ENCODE measurements at places on chromosomes 16 and 17.

GRCh38 chr16:48681520-48681919 lies 71.5 kb upstream of the N4BP1 start:
- no peak for DNase-seq

DNA sequence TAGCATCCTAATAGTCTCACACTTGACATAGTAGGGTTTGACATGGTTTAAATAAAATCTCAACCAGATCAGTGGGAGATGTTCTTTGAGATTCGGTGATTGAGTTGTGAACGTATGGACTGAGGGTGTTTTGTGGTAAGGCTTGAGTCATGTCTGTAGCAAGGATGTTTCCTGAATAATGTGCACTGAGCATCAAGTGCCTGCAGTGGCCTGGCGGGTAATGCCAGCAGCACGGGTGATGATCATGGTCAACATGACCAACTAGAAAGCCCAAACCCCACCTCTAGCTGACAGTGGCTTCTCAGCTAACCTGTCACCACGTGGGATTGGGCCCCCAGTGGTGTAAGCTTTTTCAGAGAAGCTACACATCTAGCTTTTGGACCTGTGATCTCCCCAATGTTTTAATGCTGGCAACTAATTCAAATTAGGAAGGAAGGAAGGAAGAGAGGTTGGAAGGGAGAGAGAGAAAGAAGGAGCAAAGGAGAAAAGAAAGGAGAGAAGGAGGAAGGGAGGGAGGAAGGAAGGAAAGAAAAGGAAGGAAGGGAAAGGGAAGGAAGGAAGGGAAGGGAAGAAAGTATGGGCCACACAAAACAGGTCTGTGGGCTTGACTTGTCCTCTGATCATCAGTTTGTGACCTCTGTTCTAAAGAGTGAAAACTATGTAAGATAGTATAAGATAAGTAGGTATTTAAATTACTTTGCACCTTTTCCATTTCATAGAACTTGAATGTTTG lies 55.4 kb downstream of the WWOX start:
- DNase-seq, result no peak

GRCh38 chr16:84054916-84055315 lies 12.3 kb upstream of the SLC38A8 start:
- DNase-seq, result no peak

- no peak for DNase-seq
Observed at GRCh38 chr16:55955845-55956244, 80.7 kb upstream of the CES5A start.

DNA sequence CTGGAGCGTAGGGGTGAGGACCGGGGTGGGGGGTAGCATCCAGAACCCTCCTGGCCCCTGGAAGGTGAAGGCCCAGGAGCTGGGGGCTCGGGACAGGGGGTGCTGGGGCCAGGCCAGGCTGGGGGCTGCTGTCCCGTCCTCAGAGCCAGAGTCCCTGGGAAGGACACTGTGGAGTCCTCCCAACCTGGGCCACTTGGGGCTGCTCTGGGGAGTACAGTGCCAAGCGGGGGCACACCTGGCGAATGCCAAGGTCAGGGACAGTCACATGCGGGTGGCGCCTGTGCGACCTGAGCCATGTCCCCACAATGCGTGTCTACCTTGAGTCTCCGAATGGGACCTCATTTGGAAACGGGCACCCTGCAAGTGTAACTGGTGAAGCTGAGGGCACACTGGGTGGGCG lies 1.2 kb upstream of the PERCC1 start:
- no peak for DNase-seq

DNA sequence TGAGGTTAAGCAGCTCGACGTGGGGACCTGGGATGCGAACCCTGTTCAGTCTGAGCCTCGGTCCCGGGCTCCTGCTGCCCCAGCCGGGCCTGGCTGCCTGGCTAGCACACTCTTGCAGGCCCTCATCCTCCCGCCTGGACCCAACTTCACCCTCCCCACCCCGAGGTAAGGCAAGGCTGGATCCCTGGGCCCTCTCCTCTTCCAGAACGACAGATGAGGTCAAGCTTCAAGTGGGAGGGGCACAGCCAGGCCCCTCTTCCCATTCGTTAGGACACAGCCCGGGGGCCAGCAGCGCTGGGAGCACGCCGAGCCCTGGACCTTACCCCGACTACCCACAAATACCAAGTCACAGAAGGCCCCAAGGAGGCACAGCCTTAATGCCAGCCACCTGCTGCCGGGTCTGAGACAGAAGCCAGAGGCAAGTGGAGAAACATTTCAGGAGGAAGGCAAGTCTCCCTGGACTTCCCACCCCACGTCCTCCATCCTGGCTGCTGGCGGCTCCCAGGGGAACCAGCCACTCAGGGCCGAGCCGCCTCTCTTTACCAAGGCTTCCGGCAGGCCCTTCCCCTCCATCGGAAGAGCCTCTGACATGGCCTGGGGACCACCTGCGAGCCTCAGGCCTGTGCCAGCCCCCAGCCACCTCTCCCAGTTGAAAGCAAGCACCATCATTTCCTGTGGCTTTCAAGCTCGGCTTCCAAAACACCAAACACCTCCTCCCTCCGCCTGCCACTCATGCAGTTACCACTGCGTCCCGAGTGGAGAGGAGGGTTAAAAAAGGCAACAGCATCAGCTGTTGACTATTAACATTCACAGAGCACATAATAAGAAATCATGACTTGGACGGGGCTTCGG lies 59.9 kb downstream of the RPH3AL start:
- no peak for DNase-seq

DNA sequence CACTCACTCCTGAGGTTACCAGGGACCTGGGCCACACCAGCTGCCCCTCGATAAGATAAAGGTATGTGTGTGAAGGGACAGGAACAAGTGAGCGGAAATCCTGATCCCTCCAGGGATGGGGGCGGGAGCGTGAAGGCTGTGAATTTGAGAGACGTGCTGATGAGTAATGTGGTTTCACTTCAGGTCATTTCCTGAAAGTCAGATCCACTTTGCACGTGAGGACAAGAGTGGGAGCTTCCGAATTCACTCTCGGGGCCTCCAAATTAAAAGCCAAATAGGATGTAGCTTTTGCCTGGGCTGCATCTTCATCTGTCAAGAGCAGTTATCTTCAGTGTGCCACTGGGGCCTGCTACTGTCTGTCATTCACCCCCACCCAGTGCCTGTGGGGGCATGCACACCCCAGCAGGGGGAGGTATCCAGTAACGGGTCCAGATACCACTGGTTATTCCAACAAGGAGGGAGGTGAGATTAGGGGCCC lies 87.4 kb upstream of the LHX1 start:
- DNase-seq, result peak; percentile 26

DNA sequence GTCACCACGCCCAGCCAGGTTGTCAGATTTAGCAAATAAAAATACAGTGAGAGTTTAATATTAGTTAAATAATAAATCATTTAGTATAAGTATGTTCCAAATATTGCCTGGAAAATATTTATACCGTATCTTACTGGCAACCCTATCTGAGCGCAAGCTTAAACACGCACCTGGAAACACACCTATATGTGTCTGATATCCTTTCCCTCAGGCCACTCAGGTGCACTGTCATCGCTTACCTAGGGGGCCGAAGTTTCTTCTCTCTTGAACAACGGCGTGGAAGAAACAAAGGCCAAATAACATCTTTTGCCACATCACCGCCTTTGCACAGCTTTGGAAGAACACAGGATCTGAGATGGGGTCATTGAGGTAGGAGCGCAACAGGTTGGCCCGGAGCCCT lies 54.0 kb downstream of the LYRM1 start:
- DNase-seq, result no peak

DNA sequence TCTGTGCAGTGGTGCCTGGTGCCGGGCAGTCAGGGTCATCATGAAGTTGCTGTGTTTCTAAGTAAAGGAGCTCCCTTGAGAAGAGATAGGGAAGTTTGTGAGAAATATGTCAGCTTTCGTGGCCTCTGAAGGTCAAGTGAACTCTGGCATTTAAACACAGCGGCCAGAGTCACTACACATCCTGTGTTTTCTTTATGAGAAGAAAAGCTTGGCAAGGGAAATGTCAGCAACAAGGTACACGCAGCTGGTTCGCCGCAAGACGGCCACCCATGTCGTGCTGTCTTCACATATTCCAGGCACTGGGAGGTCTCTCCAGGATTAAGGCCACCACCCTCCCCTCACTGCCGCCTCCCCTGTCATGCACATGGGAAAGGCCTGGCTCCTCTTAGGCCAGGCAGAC lies 33.2 kb upstream of the PEMT start:
- no peak for DNase-seq

DNA sequence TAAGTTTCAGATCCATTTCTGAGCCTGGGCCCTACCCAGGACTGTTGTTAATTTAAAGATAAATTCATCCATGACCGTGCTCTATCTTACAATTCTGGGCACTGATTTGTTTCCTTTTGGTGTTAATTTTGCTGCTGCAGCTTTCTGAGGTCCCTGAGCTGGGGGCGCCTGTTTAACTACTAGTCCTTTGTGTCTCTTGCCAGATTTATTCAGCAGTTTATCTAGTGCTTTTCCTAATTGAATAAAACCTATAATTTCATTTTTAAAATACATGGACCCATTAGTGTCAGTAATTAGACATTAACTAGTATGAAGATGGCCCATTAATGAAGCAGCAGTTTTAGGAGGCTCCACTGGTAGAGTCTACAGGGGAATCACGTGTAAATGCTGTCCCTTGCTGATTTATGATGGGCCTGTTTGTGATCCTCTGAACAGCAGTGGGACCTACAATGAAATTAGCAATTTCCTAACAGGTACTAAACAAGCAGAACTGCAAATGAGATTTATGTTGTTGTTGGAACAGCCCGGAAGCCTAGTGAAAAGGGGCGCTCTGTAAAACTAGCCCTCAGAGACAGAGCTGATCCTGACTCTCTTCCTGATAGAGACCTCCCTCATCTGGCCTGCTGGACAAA lies 54.7 kb downstream of the HS3ST2 start:
- DNase-seq, result no peak

GRCh38 chr17:63973247-63973646 lies 529 bp upstream of the SCN4A start:
- no peak for DNase-seq

GRCh38 chr16:81885976-81886586 lies 107.0 kb downstream of the PLCG2 start:
- no peak for DNase-seq

DNA sequence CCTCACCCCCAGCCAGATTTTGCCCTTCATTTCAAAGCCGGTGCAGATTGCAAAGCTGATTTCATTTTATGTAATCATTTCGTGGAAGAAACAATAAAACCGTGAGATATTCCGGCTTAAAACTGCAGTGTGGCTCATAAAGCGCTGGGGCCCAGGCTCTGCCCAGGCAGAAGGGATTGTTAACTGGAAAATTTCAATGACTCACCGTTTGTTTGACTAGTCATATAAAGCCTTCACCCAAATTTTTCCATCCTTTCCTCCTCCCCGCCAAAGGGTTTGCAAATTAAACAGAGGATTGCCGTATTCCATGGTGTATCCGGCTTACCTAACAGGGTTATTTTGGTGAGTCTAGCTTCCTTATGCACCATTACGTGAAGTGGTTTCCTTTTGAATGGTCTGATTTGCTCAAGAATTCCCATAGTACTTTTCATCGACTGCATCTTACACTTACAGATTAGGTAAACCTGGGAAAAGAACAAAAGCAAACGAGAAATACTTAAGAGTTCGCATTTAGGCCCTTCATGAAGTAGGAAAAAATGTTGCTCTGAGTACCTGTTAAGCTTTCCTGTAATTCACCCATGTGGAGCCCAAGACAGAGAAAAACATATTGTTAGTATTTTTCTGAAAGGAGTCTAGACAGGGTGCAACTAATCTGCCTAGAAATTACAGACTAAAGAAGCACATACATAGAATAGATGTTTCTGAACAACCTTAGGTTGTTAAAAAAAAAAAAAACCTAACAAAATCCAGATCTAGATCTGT lies 949 bp upstream of the GSPT1 start:
- DNase-seq, result no peak

- no peak for DNase-seq
Observed at GRCh38 chr17:71632328-71632727, 488.5 kb upstream of the SOX9 start.

DNA sequence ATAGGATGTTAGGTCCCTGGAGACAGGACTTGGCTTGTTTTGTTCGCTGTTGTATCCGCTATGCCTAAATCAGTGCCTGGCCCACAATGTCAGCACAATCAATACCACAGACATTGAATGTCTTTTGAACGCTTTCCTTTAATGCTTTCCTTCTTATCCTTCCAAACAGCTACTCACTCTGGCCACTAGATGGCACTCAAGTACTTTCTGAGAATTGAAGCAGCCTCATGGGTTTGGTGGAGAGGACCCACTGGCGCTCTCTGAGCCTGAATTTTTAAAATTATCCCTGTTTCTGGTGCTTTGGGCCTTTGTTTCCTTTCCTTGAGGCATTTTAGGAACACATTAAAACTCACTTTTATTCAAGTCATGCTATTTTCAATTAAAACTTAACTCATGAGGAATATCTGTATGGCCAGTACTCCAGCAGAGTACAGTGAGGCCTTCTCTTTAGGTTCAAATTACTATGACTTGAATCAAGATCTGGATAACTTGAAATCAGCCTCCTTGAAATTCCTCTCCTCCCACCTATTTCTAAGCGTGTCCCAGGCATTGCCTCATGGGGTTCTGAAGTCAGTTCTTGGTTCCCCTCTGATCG lies 3.2 kb upstream of the NLRP1 start:
- peak; percentile 24 for DNase-seq

- DNase-seq, result no peak
Observed at GRCh38 chr16:71229344-71229743, 1.2 kb downstream of the HYDIN start.

DNA sequence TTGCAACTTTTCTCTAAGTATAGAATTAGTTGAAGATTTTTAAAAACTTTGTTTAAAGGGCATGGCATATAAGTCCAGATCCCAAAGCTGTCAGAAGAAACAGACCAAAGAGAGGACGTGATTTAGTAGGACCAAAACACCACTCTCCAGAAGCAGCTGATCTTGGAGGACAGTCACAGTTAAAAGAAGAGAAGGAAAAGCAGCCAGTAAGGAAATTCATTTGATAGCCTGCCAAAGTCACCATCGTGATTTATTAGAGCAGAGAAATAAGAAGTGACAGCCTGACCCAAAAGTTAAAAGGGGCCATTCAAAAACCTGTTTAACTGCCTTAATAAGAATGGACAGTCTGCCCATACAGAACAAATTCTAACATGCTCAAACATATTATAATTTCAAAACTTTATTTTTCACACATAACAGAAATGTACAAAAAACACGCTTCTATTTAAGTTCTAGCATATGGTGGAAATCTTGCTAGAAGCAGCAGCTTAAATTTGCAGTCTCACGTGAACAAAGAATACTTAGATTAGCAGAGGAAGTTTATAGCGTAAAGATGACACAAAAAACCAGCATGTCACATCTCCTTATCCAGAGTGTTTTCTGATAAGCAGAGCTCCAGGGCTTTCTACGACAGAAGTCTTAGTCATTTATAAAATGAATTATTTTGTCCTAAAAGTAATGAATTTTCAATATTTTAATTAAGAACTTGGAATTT lies 37.2 kb downstream of the TXNDC11 start:
- DNase-seq, result no peak

DNA sequence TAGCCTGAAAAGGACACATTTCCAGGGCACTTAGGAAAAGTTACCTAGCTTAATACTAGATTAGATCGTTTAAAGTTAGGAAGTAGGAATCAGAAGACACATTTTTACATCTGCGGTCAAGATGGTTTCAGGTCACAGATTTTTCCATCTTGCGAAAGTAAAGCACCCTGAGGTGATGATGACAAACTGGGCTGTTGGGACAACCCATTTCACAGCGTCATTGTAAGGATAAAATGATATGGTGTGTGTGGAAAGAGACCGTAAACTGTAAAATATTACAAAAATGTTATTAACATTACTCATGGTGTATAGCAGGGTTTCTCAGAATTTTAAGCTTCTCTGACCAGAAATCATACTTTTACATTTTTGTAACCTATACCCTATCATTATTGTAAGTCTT lies 10.1 kb upstream of the MAP2K6 start:
- no peak for DNase-seq

Measured in stimulated activated CD4-positive, alpha-beta T cell treated with anti-CD3 and anti-CD28 coated beads, TNF-alpha, amount 100 ng/mL, for 24 hours (primary cell).